ENCODE measurements at places on chromosomes 3 and 15. TPM values are rescaled to one million over a fixed set of nuclear protein-coding genes. Genes with fewer than 3 reads are reported as not detected.

CCDC54 gene
- total RNA-seq: not detected

DNA sequence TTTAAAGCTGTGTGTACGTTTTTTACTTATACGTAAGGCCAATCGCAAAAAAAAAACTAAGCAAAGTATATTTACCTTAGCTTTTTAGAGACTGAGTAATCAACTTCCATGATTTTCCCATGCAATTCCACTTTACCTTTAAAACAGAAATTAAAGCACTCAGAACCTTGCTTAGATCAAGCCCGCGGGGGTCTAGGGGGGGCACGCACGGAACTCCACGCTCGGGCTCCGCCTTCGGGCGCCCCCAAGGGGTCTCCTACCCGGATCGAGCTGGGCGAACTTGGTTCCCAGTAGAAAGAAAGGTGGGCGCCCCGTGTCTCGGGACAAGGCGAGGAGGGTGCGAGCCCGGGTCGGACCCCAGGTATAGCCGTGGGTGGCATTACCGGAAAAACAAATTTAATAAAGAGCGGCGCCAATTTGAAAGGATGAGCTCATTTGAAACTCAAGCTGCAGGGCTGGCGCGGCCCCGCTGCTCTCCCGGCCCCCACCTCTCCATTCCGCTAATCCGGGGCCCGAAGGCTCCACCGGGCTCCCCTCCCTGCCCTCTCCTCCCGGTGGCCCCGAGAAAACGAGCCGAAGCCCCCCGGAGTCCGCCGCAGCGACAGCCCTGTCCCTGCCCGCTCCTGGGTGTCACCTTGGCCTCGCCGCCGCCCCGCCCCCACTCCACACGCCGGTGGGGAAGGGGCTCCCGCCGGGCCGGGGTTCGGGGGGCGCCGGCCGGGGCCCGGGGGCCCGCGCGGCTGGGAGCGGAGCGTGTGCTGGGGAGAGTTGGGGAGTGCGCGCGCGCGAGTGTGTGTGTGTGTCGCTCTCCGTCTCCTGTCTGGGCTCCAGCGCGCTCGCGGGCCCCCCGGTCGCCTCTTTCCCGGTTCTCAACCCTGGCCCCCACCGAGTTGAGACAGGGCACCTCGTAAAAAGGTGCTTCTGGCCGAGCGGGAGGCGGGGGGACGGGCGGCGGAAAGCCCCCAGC is 1.5 kb downstream of the IGF2BP2 start:
- peak; percentile 58 for DNase-seq

DNAH12 gene
- total RNA-seq: 0.20 TPM

DNA sequence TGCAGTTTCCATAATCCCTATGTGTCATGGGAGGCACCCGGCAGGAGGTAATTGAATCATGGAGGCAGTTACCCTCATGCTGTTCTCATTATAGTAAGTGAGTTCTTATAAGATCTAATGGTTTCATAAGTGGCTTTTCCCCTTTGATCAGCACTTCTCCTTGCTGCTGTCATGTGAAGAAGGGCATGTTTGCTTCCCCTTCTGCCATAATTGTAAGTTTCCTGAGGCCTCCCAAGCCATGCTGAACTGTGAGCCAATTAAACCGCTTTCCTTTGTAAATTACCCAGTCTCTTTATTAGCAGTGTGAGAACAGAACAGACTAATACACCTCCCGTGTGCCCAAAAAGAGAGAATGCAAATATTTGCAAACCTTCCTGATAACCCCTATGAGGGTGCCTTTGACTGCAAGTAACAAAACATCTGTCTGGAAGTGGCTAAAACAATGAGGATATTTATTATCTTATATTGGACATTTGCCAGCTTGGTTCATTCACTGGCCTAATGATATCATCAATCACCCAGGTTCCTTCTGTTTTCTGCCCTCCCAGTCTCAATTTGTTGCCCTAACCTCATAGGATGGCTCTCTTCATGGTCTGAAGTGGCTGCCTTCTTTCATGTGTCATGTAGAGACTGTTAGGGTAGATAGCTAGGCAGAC is 68.7 kb downstream of the BHLHE40 start:
- no peak for DNase-seq

GRCh38 chr15:50350621-50351020 is 4.4 kb downstream of the GABPB1 start:
- no peak for DNase-seq

DNA sequence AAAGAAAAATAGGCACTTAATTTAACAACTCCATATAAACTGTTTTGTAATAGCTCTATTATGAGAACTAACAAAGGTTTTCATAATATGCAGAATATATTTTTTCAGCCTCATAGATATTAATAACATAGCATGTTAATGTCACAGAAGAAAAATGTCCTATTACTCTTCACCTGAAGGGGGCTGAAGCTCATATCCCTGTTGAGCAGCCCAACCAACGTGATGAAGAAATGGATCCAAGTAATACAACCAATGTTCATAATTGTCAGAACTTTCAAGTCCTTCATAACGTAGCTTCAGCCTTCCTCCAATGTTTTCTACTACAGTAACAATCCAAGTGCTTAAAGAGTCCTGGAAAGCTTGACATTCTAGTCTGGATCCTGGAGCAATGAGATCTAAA is 34.5 kb upstream of the STIMATE start:
- no peak for DNase-seq

DNA sequence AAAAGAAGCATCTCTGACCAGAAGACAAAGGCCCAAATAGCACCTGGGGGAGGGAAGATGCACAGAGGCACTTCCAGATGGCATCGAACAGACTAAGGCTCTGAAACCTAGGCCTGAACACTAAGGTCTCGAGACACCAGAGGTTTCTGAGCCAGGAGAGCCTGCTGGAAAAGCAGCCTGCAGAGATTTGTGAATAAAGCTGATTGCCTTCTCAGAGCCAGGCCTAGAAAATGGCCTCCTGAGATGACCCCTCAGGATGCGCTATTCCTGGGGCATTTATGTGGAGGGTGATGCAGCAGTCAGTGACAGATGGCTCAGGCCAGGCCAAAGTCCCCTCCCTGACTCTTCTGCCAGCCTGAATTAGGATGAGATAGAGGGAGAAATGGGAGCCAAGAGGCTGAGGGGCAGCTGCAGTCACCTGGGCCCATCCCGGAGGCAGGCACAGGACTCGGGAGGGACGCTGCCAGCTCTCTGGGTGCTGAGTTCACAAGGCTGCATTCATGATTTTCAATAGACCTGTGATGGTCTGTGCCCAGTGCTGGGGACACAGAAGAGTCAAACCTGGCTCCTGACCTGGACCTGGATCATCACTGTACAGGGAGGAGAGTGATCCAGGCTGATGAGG is 6.9 kb downstream of the PRSS50 start:
- DNase-seq: no peak

DNA sequence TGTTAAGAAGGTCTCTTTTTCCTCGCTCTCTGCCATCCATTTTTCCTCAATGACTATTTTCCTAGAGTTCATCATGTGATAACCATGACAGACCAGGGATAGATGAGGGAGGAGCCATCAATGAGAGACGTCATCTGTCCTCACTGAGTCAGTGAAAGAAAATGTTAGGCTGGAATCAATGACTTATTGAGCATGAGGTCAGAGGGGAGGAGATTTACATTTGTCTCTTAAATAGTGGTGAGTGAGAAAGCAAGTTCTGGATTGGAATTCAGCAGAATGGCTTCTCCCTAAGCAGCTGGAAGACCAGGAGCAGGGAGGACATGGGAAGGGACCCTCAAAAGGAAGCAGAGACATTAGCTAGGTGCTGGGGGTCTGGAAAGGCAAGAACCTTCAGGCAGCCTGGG is 28.2 kb upstream of the USP3 start:
- DNase-seq: no peak

- DNase-seq: no peak
Measured at GRCh38 chr15:77864211-77865105, 213.1 kb downstream of the TBC1D2B start.

PLAAT1 gene
- not detected for total RNA-seq

GRCh38 chr3:138063416-138063815 is 52.0 kb downstream of the DZIP1L start:
- no peak for DNase-seq

DNA sequence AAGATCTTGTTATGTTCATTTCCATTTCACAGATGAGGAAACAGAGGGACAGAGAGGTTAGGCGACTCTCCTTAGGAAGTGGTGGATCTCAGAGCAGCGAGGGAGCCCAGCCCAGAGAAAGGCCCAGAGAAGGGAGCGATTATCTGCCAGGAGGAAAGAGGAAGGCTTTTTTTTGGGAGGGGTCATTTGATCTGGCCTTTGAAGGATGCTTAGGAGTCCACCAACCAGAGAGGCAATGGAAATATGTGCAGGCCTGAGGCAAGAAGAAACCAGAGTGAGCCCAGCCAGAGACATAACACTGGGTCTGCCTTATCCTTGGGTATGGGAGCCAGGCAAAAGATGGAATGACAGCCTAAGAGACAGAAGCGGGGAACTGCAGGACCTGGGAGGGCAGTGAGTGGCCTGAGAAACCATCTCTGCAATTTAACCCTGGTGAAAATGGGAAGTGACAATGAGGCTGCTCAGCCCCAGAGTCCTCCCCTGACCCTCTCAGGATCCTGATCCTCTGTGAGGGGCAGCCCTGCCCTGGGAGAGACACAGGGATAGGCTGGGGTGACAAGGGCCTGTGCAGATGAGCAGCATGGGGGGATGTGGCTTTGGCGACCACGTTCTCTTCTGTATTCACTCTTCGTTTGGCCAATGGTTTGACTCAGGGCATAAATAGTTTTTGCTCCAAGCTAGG is 163.2 kb downstream of the WNT7A start:
- DNase-seq: peak; percentile 4

KLHL6 gene
- total RNA-seq: 34.1 TPM

- no peak for DNase-seq
Measured at GRCh38 chr3:149395107-149396089, 17.9 kb upstream of the TM4SF1 start.

MASP1 gene
- not detected for total RNA-seq

CHRD gene
- not detected for total RNA-seq

DNA sequence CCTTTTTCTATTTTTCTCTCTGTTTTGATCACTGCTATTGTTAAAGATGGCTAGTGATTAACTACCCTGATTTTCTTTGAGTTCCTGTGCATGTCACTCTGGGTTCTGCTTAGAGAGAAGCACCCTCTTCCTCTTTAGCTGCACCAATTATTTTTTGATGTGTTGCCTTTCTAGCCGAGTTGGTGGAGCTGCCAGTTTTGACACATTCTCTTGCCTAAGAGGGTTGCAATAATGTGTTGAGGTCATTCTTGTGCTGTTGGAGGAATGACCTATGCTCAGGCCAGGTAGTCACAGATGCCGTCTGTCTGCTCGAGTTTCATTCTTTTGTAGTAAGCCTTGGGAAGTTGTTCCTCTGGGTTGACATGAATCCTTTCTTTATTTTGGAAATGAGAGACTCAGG is 84.6 kb upstream of the DPH6 start:
- DNase-seq: no peak

- DNase-seq: no peak
Measured at GRCh38 chr3:15038306-15038705, 26.8 kb downstream of the MRPS25 start.

DNA sequence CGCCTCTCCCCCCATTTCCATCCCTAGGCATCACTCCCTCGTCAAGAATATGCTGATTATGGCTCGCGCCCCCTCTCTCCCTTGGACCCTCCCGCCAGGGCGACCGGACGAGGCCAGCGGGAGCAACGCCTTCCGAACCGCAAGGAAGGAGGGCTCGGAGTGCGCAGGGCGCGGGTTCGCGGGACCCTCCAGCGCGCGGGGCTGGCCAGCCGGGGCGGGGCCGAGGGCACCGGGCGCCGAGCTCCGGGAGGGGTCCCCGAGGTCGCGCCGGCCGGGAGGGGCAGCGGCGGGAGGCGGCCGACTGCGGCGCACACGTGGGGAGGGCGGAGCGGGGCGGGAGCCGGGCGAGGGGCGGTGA is 483 bp downstream of the EHD4 start:
- no peak for DNase-seq

DNA sequence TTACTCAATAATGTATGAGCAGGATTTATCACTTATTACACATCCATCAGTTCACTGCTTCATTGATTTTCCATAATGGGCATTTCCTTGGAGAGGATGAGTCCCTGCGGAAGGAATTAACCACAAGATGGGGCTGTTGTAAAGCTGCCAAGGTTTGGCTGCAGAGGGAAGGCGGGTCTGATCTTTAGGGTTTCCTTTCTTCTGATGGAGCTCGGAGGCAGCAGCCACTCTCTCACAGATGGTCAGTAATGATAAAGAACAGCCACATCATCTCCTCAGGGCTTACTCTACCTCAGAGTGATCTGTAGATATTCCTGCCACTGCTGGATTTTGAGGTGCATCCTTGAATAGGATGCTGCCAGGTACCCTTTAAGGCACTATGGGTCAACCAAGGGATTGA is 115.2 kb downstream of the USP13 start:
- DNase-seq: no peak

- DNase-seq: no peak
Measured at GRCh38 chr15:100167884-100168375, 173.8 kb downstream of the ADAMTS17 start.

PLS1 gene
- 2.6 TPM for total RNA-seq

DNA sequence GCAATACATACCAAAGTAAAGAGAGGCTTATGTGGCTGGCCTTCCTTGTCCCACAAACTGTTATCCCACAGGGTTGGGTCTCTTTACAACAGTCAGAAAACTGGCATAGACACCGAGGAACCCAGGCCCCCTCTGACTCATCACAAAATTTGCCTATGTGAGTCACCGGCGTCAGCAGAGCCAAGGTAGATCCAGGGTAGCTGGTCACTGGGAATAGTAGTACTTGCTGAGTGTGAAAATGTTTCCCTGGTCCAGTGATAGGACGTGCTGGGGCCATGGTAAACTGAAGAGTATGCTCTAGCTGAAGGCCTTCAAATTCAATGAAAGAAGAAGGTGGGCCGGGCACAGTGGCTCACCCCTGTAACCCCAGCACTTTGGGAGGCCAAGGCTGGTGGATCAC is 27.1 kb upstream of the SKIL start:
- DNase-seq: no peak

C3orf52 gene
- total RNA-seq: 2.1 TPM

MCF2L2 gene
- total RNA-seq: 8.2 TPM

- no peak for DNase-seq
Measured at GRCh38 chr3:145716519-145716918, 444.5 kb downstream of the PLOD2 start.

PPCDC gene
- total RNA-seq: 16.7 TPM

DNA sequence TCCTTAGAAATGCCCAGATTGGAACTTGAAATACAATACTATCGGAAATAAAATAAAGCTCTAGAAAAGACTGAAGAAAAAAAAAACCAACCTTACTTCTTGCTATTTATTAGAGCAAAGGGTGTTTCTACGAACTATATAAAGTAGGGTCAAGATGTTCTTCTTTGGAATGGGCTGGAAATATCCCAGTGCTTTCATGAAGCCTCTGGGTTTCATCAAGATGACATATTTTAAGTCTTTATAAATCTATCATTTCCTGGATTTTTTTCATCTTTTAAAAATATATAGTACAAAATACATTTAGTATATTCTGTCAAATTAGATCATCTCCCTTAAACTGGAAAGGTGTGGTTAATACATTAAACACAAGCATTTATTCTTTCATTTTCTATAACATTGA is 978.8 kb downstream of the NAALADL2 start:
- no peak for DNase-seq

COL6A5 gene
- total RNA-seq: not detected

- DNase-seq: no peak
Measured at GRCh38 chr3:16770021-16770420, 114.7 kb upstream of the PLCL2 start.

DPPA2 gene
- not detected for total RNA-seq

TP63 gene
- total RNA-seq: 0.45 TPM
